NCI-H1105 (cell line): ENCODE measurements at places on chromosomes 1 and 21.

GRCh38 chr1:19066874-19067181 is 110.4 kb upstream of the IFFO2 start:
- no peak for DNase-seq

GRCh38 chr1:7223334-7224080 is 438.3 kb downstream of the CAMTA1 start:
- no peak for DNase-seq

DNA sequence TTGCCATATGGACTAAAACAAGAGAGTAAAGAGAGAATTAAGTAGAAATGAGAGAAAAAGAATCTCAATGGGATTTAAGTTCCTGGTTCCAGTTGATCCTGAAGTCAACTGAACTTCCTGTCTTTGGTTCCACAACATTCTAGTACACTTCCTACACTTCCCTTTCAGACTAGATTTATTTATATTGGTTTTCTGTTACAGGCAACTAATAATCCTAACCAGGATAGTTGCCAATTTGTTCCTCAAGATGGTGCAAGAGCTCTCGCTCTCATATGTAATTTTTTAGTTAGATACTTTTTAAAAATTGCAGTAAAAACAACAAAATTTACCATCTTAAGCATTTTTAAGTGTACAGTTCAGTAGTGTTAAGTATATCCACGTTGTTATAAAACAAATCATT is 28.8 kb upstream of the TRIM45 start:
- DNase-seq, result no peak

- DNase-seq, result no peak
Measured at GRCh38 chr1:40742363-40743061, 41.1 kb upstream of the KCNQ4 start.

- DNase-seq, result no peak
Measured at GRCh38 chr1:67316918-67317317, 9.2 kb downstream of the IL12RB2 start.
